Foreskin keratinocyte (primary cell): ENCODE measurements at places on chromosomes 11 and 22. TPM values are rescaled to one million over a fixed set of nuclear protein-coding genes. Genes with fewer than 3 reads are reported as not detected.

DNA sequence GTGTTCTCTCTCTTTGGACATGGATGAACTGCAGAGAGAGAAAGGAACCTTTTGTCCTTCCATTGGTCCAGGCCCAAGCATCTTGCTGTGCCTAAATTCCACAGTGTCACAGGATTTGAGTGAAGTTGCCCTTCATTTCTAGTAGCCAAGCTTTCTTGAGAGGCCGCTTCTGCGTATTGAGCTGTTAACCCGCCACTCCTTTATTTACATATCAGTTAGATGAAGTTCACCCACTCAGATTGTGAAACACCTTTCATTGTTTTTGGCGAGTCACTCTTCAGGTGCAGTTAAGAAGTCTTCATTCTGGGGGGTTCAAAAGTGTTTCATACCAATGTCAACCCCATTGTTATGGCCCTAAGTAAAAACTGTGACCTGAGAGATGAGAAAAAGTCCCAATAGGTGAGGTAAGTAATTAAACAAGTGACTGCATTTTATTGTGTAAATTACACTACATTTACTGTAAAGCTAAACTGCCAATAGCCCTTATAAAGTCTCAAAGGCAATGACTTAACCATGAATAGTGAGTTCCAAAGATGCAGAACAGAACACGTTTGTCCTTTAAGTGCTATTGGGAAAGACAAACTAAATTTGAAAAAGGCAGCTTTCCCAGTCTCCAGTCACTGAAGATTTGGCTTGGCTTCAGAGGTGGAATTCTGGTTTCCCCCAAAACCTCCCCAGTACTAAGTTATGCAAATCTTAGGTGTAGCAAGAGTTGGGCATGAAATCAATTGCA lies 61.0 kb downstream of the APIP start:
- DNase-seq, result no peak

DNA sequence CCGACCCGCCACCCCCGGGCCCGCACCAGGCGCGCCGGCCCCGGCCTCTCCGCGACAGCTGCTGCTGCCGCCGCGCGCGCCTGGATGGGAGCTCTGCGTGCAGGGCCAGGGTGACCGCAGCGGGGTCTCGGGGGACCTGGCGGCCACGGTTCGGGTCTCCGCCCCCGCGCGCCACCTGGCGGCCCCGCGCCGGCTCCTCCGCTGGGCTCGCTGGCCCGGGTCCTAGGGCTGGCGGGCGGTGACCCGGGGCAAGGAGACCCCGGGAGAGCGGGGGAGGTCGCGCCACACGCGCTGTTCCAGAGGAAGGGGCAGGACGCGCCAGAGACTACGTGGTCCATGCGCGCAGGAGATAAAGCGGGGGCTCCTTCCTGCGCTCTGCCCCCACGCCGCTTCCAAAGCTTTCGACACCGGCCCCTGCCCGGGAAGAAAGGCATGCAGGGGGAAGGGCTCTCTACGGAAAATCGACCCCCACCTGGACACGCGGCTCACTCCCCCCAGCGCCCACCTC lies 562 bp downstream of the SHANK2 start:
- DNase-seq, result no peak

DNA sequence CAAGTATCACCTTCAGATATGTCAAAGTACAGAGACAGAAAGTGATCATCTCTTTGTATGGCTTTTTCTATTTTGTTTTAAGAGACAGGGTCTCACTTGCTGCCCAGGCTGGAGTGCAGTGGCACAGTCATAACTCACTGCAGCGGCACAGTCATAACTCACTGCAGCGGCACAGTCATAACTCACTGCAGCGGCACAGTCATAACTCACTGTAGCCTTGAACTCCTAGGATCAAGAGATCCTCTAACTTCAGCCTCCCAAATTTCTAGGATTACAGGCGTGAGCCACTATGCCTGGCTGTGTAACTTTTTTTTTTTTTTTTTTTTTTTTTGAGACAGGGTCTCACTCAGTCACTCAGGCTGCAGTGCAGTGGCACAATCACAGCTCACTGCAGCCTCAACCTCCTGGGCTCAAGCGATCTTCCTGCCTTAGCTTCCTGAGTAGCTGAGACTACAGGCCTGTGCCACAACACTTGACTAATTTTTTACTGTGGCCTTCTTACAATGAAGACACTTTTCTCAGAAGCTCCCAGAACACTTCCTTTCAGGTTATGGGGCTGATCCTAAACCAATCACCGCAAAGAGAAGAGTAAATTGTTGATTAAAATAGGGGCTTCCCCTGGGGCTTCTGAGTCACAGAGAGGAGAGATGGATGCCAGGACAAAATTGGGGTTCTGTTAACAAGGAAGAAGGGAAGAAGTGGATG lies 9.0 kb upstream of the HIKESHI start:
- no peak for DNase-seq

SLC25A18 gene
- not detected in 2 replicates for total RNA-seq

- no peak for DNase-seq
These were observed 1.6 kb downstream of the LGALS12 start for GRCh38 chr11:63507511-63507910.

GRAP2 gene
- total RNA-seq, result not detected in 2 replicates

- peak; percentile 40 for DNase-seq
These were observed 27.4 kb upstream of the ST14 start for GRCh38 chr11:130131961-130132850.

PI4KA gene
- total RNA-seq, result 26.0 and 27.9 TPM in 2 replicates

POU2AF2 gene
- total RNA-seq, result not detected in 2 replicates

GRCh38 chr11:130674686-130675308 lies 226.4 kb downstream of the ADAMTS15 start:
- DNase-seq, result no peak

SLC5A1 gene
- total RNA-seq, result 0.10 TPM in 1 of 2 replicates, not detected in the other

GRCh38 chr11:1876361-1877063 lies 15.2 kb downstream of the PRR33 start:
- peak; percentile 52 for DNase-seq

DNA sequence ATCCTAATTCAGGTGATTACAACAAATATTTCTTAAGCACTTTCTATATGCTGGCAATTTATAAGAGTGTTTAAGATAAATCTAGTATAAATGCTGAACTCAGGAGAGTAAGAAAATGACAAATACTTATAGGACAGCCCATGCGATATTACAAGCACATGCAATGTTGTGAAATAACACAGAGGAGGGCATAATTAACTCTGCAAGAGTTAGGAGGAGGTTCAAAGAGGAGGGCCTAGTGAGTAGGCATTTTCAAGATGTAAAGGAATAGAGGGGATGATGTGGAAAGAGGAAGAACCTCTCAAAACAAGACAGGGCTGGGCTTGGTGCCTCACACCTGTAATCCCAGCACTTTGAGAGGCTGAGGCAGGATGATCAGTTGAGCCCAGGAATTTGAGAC lies 37.1 kb upstream of the IL17RA start:
- no peak for DNase-seq

MMP27 gene
- total RNA-seq, result not detected in 2 replicates

INS gene
- total RNA-seq, result not detected in 2 replicates

DNA sequence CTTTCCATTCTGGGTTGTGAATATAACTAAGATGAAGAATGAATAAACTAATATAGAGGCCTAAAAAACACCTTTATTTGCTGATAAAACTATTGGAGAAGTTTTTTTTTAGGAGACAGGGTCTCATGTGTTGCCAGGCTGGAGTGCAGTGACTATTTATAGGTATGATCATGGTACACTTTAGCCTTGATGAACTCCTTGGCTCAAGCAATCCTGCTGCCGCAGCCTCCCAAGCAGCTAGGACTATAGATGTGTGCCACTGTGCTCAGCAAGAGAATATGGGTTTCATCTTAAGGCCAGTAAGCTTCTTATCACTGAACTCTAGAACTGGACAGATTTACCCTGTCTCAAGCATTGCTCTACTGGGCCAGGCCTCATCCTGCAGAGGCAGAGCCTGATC lies 26.6 kb downstream of the CCDC90B start:
- DNase-seq, result no peak

BBOX1 gene
- total RNA-seq, result not detected in 2 replicates

TSGA10IP gene
- total RNA-seq, result not detected in 2 replicates

FXYD2 gene
- not detected in 2 replicates for total RNA-seq

PLAAT5 gene
- not detected in 2 replicates for total RNA-seq

DNA sequence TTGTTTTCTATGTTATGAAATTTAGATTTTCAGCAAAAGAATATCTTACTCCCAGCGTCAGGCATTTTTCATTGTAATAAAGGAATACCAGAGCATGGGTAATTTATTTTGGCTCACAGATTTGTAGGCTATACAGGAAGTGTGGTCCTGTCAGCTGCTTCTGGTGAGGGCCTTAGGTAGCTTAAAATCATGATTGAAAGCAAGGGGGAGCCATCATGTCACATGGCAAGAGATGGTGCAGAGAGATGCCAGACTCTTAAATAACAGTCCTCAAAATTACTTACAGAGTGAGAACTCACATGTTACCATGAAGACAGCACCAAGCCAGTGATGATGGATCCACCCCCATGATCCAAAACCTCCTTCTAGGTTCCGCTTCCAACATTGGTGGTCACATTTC lies 825.0 kb upstream of the CHORDC1 start:
- DNase-seq, result no peak
